ENCODE measurements at places on chromosomes 3 and 15.
A peak's percentile ranks its signal among the peaks of the same experiment; 100 is the strongest.

DNA sequence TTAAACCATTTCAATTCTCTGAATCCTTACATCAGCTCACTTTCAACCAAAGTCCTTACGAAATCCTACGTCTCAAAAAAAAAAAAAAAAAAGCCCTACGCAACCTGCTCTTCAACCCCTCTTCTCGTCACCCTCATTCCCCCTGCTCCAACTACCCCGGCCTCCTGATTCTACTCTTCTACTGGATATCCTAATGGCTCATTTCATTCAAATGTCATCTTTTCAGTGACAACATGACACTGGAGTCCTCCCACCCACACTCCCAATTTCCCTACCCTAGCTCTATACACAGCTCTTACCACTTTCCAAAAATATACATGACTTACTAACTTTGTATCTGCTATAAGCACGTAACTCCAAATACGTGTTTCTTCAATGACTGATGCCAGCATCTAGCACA is 11.5 kb downstream of the UBP1 start:
- DNase-seq: no peak

DNA sequence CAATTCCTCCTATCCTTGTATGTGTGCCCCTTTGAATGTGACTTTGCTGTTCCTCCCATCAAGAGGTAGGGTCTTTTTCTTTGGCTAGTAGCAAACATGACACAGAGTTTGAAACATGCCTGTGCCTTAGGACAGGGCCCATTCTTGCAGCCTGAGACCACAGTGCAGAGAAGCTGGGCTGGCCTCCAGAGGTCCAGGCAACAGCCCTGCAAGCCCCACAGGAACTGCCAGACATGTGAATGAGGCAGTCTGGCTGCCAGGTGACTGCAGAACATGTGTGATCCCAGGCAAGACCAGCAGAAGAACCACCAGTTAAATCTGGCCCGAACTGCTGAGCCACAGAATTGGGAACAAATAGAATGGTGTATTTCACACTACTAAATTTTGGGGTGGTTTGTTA is 1.2 kb upstream of the HGD start:
- no peak for DNase-seq

DNA sequence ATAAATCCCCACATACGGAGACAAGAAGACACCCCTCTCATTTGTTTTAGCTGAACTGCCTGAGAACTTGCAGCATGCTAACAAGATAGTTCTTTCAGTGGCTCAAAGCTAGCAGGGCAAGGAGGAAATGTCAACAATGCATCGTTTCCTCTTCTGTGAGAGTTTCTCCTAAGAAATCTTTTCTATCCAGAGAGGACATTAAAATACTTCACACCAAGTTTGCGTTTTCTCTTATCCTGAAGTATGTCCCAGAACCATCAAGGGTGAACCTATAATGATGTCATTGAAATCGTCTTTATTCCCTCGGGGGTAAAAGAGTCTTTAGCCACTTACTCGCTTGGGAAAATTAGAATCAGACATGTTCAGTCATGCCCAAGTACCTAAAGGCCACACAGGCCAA is 541.7 kb upstream of the MDFIC2 start:
- DNase-seq: no peak

DNA sequence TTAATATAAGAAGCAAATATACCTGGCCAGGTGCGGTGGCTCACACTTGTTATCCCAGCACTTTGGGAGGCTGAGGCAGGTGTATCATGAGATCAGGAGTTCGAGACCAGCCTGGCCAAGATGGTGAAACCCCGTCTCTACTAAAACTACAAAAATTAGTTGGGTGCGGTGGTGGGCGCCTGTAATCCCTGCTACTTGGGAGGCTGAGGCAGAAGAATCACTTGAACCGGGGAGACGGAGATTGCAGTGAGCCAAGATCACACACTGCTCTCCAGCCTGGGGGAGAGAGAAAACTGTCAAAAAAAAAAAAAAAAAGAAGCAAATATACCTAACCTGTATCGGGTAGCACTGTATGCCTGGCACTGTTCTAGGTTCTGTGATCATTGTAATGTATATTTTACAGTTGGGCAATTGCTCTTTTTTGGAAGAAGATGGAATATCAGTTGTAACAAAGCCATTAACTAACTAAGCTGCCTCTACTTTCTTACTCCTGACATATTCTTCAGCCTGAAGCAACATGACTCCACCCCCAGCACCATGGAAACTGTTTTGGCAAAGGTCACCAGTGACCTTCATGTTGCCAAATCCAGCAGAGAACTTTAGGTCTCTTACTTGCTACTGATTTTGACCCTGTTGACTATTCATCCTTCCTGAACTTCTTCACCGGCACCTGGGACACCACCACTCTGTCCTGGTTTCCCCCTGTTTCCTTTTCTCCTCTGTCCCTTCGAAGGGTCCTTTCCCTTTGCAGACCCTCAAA is 203.8 kb downstream of the RPLP1 start:
- no peak for DNase-seq

DNA sequence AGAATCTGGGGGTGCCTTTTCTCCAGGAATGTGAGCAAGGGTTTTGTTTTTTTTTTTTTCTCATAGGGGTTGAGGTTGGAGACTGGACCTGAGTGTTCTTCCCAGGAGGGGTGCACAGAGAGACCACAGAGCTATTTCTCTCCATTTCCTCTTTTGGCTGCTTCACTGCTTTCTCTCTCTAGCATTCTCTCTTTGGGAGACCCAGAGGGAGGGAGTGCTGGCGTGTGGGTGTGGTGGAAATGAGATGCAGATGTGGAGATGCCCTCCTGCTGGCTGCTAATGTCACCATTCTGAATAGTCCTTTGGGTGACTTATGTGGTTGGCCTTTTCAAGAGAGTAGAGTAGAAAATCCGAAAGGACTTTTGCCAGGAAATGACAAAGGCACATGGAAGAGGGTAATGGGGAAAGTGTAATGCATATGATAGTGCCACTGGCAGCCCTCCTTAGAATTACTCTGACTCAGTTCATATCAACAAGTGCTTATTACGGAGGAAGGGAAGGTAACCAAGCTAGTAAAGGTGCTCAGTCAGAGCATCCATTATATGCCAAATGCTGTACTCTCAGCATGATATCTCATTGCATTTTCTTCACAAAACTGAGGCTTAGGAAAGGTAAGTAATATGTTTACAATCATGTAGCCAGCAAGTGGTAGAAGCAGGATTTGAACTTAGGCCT is 1.9 kb downstream of the SYN2 start:
- no peak for DNase-seq

- DNase-seq: no peak
Measured at GRCh38 chr3:43773273-43774094, 82.7 kb downstream of the ABHD5 start.

DNA sequence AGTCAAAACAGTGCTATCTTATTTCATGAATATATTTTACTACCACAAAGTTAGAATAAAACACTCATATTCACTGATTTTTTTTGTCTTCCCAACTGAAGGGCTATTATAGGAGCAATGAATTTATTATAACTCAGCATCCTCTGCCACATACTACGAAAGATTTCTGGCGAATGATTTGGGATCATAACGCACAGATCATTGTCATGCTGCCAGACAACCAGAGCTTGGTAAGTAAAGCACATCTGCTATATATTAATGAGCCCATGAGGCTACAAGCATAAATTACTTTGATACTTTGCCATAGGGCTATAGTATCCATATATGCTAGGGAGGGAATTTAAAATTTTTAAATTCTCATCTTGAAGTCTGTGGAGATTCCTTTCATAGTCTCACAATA is 95.9 kb downstream of the FEZF2 start:
- peak; percentile 24 for DNase-seq

DNA sequence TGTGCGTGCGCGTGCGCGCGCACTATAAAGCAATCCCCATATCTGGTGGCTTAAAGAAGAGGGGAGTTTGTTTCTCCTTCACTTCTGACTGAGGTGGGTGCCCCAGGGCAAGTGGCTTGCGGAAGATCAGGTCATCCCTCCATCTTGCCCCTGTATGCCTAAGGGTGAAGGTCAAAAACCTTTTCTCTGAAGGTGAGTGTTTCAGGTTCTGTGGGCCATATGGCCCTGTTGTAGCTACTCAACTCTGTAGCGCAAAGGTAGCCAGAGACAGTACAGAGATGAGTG is 5.5 kb downstream of the ABTB1 start:
- no peak for DNase-seq

GRCh38 chr3:178223876-178224275 is 312.4 kb upstream of the KCNMB2 start:
- DNase-seq: no peak

- DNase-seq: no peak
Measured at GRCh38 chr3:188580659-188581058, 426.7 kb downstream of the LPP start.

All from muscle of arm (tissue), 14 donors.